HFF-Myc (cell line): ENCODE measurements at places on chromosomes 16 and 17.

DNA sequence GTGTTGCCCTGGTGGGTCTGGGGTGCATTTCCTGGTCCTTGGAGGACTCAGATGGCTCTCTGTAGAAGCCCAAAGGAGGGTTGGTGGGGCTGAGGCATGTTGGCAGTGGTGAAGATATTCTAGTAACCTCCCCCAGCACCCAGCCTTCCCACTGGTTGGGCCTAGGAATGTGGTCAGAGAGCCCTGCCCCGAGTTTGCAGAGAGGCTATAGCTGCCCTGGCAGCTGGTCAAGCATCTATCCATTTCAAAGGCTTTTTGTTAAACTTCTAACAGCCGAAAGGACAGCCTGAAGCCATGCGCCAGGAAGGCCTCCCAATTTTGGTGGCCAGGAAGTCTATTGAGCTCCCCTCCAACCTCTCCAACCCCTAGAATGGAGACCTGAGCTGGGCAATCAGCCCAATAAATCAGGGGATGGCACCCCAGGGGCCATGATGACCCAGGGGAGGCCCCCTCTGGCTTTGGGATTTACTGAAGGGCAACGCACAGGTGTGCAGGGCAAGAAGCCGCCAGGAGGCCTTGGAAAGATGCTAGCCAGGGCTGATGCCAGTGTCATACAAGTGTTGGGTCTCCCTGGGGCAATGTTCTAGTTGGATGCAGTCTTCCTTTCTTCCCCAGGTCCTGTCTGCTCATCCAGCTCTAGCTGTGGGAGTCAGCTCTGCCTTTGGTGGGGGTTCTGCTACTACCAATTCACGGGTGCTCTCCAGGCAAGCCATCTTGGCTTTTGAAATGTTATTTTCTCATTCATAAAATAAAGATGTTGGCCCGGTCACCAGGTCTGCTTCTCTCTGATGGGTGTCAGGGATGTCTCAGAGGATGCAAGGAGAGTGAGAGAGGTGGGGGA lies 30.9 kb upstream of the AXIN2 start:
- DNase-seq, result no peak

- no peak for DNase-seq
Observed at GRCh38 chr16:85228970-85229430, 116.7 kb upstream of the CIBAR2 start.

DNA sequence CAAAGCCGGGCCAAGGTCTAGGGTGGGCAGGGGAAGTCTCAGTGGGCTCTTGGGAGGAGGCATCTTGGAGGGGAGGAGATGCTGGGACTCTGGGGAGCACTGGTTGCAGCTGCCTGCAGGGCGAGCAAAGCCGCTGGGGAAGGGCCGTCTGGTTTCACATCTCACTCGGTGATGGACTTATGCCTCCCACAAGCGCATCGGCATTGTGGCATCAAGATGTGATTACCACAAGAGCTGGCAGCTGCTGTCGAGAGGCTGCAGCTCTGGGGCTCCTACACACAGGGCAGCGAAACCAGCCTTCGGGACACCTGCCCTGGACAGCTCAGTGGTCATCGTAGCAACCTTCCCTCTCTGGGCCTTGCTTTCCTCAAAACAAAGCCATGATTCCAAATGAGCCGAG lies 3.1 kb upstream of the KCNJ12 start:
- no peak for DNase-seq

- no peak for DNase-seq
Observed at GRCh38 chr17:75300280-75300679, 11.0 kb upstream of the SLC25A19 start.
